Fibroblast of skin of right quadriceps (primary cell): ENCODE measurements at places on chromosomes 3 and 15.

- no peak for DNase-seq
These were observed 785 bp downstream of the MFSD1 start for GRCh38 chr3:158802409-158803268.

GRCh38 chr3:27185231-27185989 lies 183.8 kb downstream of the NEK10 start:
- no peak for DNase-seq

DNA sequence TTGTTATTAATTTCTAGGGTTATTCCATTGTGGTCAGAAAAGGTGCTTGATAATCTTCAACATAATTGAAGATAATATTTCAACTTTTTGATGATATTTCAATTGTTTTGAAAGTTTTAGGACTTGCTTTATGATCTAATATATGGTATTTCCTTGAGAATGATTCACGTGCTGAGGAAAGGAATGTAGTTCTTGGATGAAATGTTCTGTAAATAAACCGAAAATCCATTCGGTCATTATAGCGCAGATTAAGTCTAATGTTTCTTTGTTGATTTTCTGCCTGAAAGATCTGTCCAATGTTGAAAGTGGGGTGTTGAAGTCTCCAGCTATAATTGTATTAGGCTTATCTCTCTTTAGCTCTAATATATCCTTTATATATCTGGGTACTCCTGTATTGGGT lies 617.5 kb upstream of the NECTIN3 start:
- no peak for DNase-seq

GRCh38 chr15:56732135-56732885 lies 999 bp downstream of the ZNF280D start:
- peak; percentile 63 for DNase-seq

GRCh38 chr15:69478259-69478781 lies 25.7 kb downstream of the RPLP1 start:
- peak; percentile 44 for DNase-seq

DNA sequence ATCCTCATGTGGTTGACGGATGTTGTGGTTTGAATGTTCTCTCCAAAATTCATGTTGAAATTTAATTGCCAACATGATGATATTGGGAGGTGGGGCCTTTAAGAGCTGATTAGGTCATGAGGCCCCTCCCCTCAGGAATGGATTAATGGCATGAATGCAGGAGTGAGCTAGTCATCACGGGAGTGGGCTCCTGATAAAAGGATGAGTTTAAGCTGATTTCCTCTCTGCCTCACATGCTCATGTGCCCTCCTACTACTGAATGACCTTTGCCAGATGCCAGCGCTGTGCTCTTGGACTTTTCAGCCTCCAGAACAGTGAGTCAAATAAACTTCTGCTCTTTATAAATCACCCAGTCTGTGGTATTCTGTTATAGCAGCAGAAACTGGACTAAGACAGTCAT lies 111.2 kb downstream of the MYO5A start:
- peak; percentile 47 for DNase-seq

DNA sequence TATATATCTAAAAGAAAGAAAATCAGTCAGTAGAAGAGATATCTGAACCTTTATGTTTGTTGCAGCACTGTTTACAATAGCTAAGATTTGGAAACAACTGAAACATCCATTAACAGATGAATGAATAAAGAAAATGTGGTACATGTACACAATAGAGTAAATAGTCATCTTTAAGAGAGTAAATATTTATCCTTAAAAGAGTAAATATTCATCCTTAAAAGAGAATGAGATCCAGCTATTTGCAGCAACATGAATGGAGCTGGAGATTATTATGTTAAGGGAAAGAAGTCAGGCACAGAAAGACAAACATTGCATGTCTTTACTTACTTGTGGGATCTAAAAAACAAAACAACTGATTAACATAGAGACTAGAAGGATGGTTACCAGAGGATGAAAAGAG lies 197.0 kb upstream of the CBLB start:
- DNase-seq, result no peak
